ENCODE measurements at places on chromosomes 12 and 14. TPM values are rescaled to one million over a fixed set of nuclear protein-coding genes. Genes with fewer than 3 reads are reported as not detected.

Gene RHOJ
- total RNA-seq, result not detected

Gene SPTLC2
- 24.5 TPM for total RNA-seq

Gene KRT2
- not detected for total RNA-seq

Gene ESRRB
- total RNA-seq, result 0.17 TPM

Gene ANAPC5
- total RNA-seq, result 85.4 TPM

Gene CLMN
- total RNA-seq, result 5.6 TPM

Gene RACGAP1
- total RNA-seq, result 79.3 TPM

Gene SLCO1B1
- total RNA-seq, result 0.46 TPM

Gene CFAP54
- total RNA-seq, result 1.2 TPM

Gene NOVA1
- total RNA-seq, result 4.6 TPM

Gene GYS2
- total RNA-seq, result not detected

Gene IGF1
- total RNA-seq, result not detected

Gene TMEM120B
- total RNA-seq, result 7.8 TPM

Gene PRB2
- not detected for total RNA-seq

Gene ASPG
- total RNA-seq, result 0.06 TPM

Gene GPX2
- 199 TPM for total RNA-seq

Gene TMCC3
- total RNA-seq, result 0.99 TPM

Gene PLCZ1
- not detected for total RNA-seq

Gene PIWIL1
- 0.03 TPM for total RNA-seq

Gene KANSL2
- total RNA-seq, result 36.9 TPM

Gene RASSF9
- total RNA-seq, result 0.67 TPM

Gene TSHR
- total RNA-seq, result not detected

Gene POTEG
- total RNA-seq, result not detected

Gene PCNX4
- total RNA-seq, result 28.6 TPM

Gene SERPINA3
- 11.2 TPM for total RNA-seq

Gene HRK
- 0.76 TPM for total RNA-seq

Gene STXBP6
- 1.9 TPM for total RNA-seq

Gene CLEC1B
- total RNA-seq, result not detected

Gene ST8SIA1
- 0.06 TPM for total RNA-seq

Gene SLC25A21
- 0.35 TPM for total RNA-seq

Gene OTX2
- not detected for total RNA-seq

Gene BBS10
- total RNA-seq, result 4.9 TPM

Gene RITA1
- 37.3 TPM for total RNA-seq

Gene YLPM1
- total RNA-seq, result 37.9 TPM

Gene POTEM
- not detected for total RNA-seq

Gene TAS2R43
- total RNA-seq, result not detected

Gene GPR137C
- total RNA-seq, result 0.08 TPM

Gene VWF
- total RNA-seq, result 0.10 TPM

Gene DACT1
- total RNA-seq, result 0.50 TPM

Gene CLEC2A
- total RNA-seq, result not detected

Gene PZP
- not detected for total RNA-seq

Gene HCAR3
- 0.22 TPM for total RNA-seq

Gene SMCO2
- 0.10 TPM for total RNA-seq

Gene FOXN4
- total RNA-seq, result 0.06 TPM

Gene NKX2-8
- total RNA-seq, result 3.9 TPM

Gene GPRC5D
- total RNA-seq, result not detected

Gene CLEC4D
- total RNA-seq, result not detected
